Substantia nigra (tissue), 51 donors: ENCODE measurements at places on chromosomes 2 and 18.

DNA sequence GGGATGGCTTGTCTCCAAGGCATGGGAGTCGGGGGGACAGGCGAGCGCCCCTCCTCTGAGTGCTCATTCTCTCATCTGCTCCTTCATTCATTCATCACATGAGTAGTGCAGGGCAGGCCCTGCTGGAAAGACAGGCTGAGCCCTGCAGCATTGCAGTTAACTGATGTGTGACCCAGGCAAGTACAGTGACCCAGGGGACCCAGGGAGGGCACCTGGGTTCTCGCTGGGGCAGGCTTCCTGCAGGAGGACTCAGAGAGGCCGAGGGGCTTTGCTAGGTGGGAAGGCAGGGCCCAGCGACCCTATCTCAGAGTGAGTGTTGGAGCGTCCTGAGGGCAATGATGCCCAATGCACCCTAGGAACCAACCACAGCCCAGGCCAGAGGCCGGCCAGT, 30.6 kb downstream of the HJURP start:
- DNase-seq = no peak

DNA sequence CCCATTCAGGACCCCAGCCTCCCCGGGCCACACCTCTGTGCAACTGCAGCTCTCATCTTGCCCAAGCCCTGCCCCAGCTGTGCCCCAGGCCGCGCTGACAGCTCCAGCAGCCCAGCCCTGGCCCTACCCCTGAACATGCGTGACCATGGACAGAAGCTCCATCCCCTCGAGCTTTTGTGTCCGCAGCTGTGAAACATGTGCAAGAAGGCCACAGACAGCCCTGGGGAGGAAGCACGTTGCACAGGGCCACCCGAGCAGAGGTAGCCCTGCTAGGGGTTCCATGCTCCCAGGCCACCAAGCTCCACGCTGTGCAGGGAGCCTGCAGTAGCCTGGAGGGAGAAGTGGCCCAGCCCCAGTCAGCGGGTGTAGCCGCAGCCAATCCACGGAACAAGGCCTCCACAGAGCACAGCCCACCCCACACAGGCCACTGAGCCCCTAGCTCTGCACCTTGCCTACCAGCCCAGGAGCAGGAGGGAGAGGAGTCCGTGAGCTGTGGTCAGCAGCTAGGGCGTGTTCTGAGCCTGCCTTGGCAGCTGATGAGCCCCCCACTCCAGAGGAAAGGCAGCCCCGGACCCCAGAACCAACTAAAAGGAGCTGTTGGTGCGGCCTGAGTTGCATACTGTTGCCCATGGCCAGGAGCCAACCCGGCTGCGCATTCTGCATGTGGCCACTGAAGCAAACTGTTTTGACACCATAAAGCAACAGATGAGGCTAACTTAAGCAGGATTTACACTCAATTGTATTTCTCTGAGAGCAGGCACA, 184.0 kb downstream of the SEPTIN10 start:
- no peak for DNase-seq

GRCh38 chr2:128237081-128237534, 81.6 kb downstream of the HS6ST1 start:
- DNase-seq = peak; percentile 11

DNA sequence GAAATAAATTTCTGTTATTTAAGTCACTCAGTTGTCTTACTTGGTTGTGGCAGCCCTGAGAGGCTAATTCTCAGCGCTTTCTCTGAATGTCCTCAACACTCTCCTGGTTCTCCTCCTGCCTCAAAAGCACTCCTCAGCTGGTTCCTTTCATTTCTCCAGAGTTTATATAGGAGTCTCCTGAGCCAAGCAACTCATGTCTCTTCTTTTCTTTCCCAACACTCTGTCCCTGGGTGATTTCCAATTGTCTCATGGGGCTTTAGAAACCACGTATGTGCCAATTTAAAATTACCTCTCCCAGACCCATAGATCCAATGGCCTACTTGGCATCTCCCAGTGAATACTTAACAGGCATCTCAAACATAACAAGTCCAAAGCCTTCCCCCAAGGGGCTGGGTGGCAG, 184.3 kb downstream of the TTC32 start:
- DNase-seq = no peak

DNA sequence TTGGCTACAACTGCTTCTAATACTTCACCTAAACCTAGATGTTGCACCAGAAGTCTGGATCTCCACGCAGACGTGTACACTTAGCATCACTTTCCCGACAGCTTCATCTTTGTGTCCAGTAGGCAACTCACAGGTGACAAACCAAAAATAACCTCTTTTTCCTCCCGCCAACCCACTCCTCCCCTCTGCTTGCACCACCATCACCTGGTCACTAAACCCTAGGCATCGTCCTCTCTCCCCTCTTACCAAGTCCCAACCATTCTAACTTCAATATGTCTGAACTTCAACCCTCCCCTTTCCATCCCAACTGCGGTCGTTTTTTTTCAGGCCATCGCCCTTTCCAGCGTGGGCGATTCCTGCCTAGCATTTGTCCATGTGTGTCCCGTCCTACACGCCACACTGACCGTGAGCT, 413 bp upstream of the CHMP3 start:
- DNase-seq = no peak
